ENCODE measurements at places on chromosomes 2 and 18.

DNA sequence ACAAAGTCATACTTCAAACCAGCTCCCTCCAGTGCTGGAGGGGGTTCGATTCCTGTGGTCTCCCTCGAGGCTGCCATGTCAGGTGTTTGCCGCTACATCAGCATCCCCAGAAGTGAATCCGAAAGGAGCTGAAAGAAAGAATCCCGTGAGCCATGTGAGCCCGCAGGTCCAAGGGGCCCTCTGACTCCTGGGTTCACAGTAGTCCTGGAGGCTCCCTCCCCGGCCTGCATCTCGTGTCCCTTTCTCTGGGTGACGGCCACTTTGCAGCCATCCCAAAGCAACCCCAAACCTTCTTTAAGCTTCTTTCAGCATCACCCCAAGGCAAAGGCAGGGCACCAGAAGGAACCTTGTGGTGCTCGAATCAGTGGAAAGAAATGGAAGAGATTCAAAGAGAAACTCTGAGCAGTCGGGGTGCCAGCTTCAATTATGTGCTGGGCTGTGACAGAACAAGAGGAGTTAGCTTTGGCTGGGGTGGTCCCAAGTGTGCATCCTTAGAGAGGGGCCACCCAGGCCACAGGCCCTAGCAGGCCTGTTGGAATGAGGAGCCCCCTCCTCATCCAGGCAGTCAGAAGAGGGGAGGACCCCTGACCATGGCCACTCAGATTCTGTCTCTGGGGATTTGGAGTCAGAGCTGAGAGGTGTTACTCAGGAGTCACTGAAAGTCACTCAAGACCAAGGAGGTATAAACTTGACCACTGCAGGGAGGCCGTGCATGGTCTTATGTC lies 59.7 kb downstream of the CIB4 start:
- no peak for DNase-seq

GRCh38 chr2:46943881-46944798 lies 28.5 kb upstream of the MCFD2 start:
- DNase-seq, result no peak

GRCh38 chr2:42086500-42086953 lies 38.7 kb downstream of the PKDCC start:
- peak; percentile 9 for DNase-seq

GRCh38 chr2:150762571-150762970 lies 275.1 kb upstream of the RND3 start:
- DNase-seq, result no peak

GRCh38 chr2:101040072-101040471 lies 38.0 kb downstream of the RPL31 start:
- DNase-seq, result no peak

DNA sequence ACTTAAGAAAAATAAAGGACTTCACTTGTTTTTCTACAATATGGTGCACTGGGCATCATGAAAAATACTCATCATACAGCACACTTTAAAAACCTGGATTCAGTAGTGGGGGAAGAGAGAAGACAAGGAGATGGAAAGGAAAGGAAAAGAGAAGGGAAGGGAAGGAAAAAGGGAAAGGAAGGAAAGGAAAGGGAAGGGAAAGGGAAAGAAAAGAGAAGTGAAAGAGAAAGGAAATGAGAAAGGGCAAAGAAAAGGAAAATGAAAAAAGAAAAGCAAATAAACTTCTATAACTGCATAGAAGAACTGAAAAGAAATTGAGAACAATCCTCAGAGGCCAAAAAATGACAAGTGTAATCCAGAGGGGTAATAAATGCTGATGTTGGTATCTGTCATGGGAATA lies 388.1 kb upstream of the PKDCC start:
- no peak for DNase-seq
